ENCODE measurements at places on chromosomes 7 and 10. TPM values are rescaled to one million over a fixed set of nuclear protein-coding genes. Genes with fewer than 3 reads are reported as not detected.

The PPP1R17 gene
- not detected for polyA plus RNA-seq

The TMEM140 gene
- 1.4 TPM for polyA plus RNA-seq

The HGF gene
- 129 TPM for polyA plus RNA-seq

The HMX3 gene
- polyA plus RNA-seq: not detected

The ARL4A gene
- polyA plus RNA-seq: 18.3 TPM

The CYP2C9 gene
- polyA plus RNA-seq: not detected

The DRGX gene
- polyA plus RNA-seq: not detected

The IL15RA gene
- polyA plus RNA-seq: 4.4 TPM

The PCLO gene
- polyA plus RNA-seq: 0.01 TPM

The GIMAP7 gene
- not detected for polyA plus RNA-seq

The TSPAN12 gene
- 3.4 TPM for polyA plus RNA-seq

The SLC16A12 gene
- polyA plus RNA-seq: 1.3 TPM

The OR2A12 gene
- polyA plus RNA-seq: not detected

The SFRP5 gene
- not detected for polyA plus RNA-seq

The PNLIPRP2 gene
- not detected for polyA plus RNA-seq

The ACTA2 gene
- polyA plus RNA-seq: 815 TPM

The PNLIP gene
- polyA plus RNA-seq: not detected

The ASAH2 gene
- 1.6 TPM for polyA plus RNA-seq

The IFIT1B gene
- not detected for polyA plus RNA-seq

The GDF2 gene
- not detected for polyA plus RNA-seq

The AGAP9 gene
- 3.6 TPM for polyA plus RNA-seq

The EXOC4 gene
- 73.8 TPM for polyA plus RNA-seq

The LIPK gene
- not detected for polyA plus RNA-seq

The PLAU gene
- 329 TPM for polyA plus RNA-seq

The CTAGE8 gene
- 0.16 TPM for polyA plus RNA-seq

The NODAL gene
- not detected for polyA plus RNA-seq

Measured in AG04450 (cell line).